ENCODE measurements at places on chromosomes 7 and 10.

DNA sequence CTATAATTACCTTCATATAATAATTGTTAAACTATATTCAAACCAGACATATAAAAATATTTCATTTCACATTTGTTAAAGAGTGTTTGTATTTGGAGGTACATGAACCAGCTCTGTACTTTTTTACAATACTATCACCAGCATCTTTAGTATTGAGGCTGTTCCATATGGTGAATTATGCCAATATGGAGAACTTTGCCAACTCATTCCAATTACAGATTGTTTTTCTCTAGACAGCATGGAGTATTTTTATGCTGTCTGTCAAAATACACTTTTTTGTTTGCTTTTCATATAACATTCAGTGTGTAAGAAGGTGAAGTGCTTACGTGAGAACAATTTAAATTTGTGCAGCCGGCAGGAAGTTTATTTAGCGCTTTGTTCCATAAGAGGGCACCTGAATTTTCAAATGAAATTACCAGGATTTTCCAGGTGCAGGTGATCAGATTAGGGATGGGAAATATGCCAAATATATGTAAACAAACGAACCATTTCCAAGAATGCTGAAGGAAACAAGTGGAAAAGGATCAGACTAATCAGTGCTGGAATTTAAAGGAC, 54.9 kb downstream of the SEMA3E start:
- no peak for DNase-seq

DNA sequence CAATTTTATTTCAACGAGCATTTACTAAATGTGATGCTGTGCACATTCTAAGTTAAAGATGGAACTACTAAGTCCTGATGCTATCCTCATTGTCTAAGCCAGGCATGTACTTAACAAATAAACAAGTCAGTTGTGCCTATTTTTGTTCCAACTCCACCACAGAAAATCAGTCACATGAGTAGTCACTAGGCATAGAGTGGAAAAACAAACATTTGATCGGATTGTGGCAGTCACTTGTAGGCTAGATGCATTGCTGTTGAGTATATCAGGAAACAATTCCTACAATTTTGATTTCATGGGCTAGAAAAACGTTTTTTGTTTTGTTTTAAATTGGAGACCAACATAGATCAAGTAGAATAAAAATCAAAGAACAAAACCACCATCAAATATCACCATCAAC, 177.6 kb upstream of the SLC25A13 start:
- DNase-seq = no peak

- no peak for DNase-seq
Measured at GRCh38 chr7:102451371-102452054, 13.2 kb downstream of the ALKBH4 start.

DNA sequence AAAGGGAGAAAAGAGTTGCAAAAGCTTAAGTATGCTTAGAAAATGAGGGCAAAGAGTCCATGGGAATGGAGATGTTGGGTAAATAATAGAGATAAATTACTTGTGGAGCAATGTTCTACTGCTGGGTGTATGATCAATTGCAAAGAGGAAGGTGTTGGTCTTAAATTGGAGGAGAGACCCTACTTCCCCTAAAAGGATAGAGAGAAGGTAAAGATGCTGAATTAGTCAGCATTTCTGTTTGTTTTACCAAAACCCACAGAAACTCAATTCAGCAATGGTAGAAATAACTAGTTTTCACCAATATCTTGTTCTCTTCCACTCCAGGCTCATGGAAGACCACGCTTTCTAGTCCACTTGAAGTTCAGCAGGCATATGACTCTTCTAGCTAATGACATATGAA, 32.1 kb downstream of the ASB4 start:
- no peak for DNase-seq

DNA sequence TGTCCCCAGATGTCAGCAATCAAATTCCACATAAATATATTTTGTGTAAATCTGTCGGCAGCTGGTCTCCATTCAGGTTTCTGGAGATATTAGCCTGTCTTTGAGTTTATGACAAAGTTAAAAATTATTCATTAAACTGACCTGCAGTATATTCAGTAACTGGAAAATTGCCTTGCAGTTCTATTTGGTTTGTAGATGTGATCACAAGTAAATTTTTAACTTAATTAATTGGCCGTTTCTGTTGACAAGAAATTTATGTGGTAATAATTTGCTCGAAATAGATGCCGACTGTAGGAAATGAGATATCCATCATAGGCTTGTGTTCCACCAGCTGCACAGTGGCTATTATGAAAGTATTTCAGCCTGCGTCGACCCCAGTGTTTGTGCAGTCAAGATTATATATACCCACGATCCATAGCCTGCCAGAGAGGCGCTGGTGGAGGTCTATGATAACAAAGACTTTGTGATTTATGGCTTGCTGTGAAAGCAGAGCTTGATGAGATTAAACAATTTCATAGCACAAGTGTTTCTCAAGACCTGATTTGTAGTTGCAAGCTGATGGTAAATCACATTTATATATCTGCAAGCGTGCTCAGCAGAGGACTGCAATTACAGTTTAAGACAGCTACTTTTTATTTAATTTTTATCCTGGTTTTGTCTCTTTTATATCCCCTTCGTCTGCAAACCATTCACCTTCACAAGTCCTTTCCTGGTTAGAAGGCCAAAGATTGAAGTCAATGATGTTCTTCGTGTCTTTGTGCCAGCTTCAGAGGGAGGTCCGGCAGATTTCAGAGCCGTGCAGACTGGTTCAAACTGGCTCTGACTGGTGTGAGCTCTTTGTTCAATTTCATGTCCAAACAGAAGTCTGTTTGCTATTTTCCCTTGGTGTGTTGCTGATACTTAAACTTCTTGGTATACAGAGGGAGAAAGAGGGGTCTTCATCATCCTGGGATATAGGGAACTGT, 850.9 kb downstream of the LRMDA start:
- DNase-seq = no peak

DNA sequence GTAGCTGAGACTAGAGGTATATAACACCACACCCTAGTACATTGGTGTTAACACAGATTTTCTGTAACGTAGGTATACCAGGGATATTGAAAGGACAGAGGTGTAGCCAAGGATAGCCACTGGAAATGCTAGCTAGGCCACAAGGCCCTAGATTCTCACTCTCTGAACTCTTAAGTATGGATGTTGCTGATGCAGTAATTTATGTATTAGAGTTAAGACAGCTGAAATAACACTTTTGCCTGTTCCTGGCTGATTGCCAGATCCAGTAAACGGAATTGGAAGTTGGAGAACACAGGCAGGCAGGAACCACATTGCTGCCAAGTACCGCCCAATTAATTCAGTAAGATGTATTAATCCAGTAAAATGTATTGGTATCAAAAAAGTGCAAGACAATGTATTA, 1.8 kb downstream of the CALU start:
- DNase-seq = no peak

GRCh38 chr7:100573691-100574361, at the start of gene SAP25:
SAP25 (minus strand) TSS chr7:100573900; CDS start chr7:100573742, 158 bp downstream.
- no peak for DNase-seq

DNA sequence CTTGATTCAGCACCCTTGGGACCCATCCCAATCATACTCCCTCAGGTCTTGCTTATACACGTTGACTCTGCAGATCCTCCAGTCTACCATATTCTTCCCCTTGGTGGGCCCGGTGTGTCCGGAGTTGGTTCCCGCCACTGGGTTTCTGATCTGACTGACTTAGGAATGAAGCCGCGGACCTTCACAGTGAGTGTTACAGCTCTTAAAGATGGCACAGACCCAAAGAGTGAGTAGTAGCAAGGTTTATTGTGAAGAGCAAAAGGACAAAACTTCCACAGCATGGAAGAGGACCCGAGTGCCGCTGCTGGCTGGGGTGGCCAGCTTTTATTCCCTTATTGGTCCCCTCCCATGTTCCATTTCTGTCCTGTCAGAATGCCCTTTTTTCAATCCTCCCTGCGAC, 5.9 kb upstream of the GDF10 start:
- DNase-seq = no peak

DNA sequence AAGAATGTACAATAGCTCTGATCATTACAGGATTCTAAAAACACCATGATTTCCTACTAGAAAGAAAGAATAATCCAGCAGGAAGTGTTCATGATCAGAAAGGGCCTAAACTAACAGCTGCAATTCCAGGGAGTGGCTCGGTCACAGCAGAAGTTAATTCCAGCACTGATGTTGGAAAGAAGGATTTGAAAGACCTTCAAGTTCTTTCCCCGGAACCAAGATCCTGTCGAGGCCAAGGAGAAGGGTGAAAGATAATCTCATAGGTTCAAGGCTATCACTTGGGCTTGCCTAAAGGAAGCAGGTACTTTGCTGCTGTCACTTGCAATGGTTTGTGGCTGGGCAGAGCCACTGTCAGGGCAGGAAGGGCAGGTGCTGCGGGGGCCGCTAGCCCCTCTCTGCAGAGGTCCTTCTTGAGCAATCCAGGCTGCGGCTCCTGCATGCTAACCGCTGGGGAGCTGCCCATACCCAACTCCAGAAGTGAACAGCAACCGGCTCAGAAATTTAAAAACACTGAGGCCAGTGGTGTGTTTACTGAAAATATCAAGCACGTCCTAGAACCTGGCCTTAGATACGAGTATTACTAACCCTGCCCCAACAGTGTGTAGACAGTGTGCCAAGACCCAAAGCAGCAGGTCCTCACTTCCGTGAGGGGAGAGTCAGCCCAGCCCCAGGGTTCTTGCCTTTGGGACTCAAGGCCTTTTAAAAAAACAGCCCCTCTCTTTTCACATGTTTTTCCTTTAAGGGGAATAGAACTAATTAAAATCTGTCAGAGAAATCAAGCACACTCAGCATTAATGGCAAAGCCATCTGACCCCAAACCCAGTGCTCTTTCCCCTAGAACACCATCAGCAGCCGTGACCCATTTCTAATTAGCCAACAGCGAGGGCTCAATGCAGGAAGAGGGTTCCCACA, 76.8 kb downstream of the VIPR2 start:
- no peak for DNase-seq
